ENCODE measurements at places on chromosomes 2 and 18. TPM values are rescaled to one million over a fixed set of nuclear protein-coding genes. Genes with fewer than 3 reads are reported as not detected.

SLC9A4 gene
- 0.53 TPM for total RNA-seq

RAB17 gene
- total RNA-seq: 9.4 TPM

ATOH8 gene
- total RNA-seq: 12.1 TPM

RAPGEF4 gene
- total RNA-seq: 11.1 TPM

ZSWIM2 gene
- total RNA-seq: not detected

CYP27C1 gene
- total RNA-seq: 4.6 TPM

EPHA4 gene
- 30.3 TPM for total RNA-seq

HES6 gene
- total RNA-seq: 5.1 TPM

ACAA2 gene
- total RNA-seq: 23.8 TPM

MATN3 gene
- total RNA-seq: not detected

RFX8 gene
- 0.57 TPM for total RNA-seq

OLA1 gene
- total RNA-seq: 85.1 TPM

STAT4 gene
- total RNA-seq: 0.47 TPM

INHBB gene
- 2.5 TPM for total RNA-seq

AGPS gene
- total RNA-seq: 24.1 TPM

LHCGR gene
- total RNA-seq: 0.76 TPM

UGT1A4 gene
- total RNA-seq: 2.9 TPM

GKN2 gene
- total RNA-seq: not detected

ALK gene
- not detected for total RNA-seq

C2orf92 gene
- total RNA-seq: not detected

LCT gene
- not detected for total RNA-seq

ARHGEF4 gene
- 52.8 TPM for total RNA-seq

TFPI gene
- total RNA-seq: 8.0 TPM

LNPK gene
- total RNA-seq: 23.5 TPM

STPG4 gene
- total RNA-seq: not detected

HRH4 gene
- 0.38 TPM for total RNA-seq

EGR4 gene
- total RNA-seq: 0.26 TPM

MC2R gene
- total RNA-seq: not detected

UGGT1 gene
- 30.1 TPM for total RNA-seq

SLC11A1 gene
- total RNA-seq: 9.8 TPM

NT5C1B gene
- not detected for total RNA-seq

SERPINB11 gene
- total RNA-seq: 2.1 TPM

FAM228A gene
- total RNA-seq: not detected

DAPL1 gene
- 220 TPM for total RNA-seq

SLC5A7 gene
- not detected for total RNA-seq

HOXD12 gene
- not detected for total RNA-seq

CFAP221 gene
- total RNA-seq: not detected

TMEM198 gene
- total RNA-seq: 0.62 TPM

KLHL14 gene
- 0.35 TPM for total RNA-seq

TDRD15 gene
- not detected for total RNA-seq

IL18RAP gene
- total RNA-seq: 0.61 TPM

PSTPIP2 gene
- total RNA-seq: 18.7 TPM

GPC1 gene
- total RNA-seq: 59.3 TPM

TEX44 gene
- total RNA-seq: not detected

CAPG gene
- total RNA-seq: 185 TPM

SFTPB gene
- not detected for total RNA-seq

PAPOLG gene
- 11.1 TPM for total RNA-seq

GATA6 gene
- total RNA-seq: 2.1 TPM

THSD7B gene
- total RNA-seq: 0.97 TPM

UGT1A1 gene
- 3.8 TPM for total RNA-seq
